ENCODE measurements at places on chromosomes 7 and 10.

DNA sequence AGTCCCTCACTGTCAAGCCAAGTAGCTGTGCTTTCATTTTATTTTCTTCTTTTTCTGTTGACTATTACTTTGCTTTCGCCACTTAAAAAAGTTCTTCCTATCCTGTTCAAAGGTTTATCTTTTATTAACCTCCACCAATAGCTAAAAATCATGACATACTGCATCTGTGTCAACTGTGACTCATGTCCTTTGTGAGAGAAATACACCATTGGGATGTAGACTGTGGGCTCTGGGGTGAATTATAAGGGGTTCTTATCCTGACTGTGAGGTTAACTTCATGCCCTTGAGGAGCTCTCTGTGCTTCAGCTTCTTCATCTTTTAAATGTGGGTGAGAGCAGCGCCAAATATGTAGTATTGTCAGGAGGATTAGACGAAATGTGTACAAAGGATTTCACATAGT lies 71.9 kb upstream of the ANKRD30A start:
- no peak for DNase-seq

DNA sequence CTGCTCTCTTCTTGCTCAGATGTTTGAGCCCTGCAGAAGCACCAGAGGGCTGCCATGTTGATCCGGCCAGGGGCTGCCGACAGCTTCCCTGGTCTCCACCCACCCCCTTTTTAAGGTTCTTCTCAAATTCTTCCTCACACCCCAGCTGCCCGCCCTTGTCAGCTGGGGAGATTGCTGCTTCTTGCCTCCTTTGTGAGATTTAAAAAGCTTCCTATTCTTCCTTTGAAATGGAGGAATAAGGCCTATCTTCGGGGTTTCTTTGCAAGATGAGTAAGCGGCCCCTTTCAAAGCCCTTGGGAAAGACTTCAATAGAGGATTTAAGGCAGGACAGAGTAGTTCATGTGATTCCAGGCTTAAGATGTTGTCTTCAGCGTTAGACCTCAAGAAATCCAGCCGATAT lies 211.9 kb upstream of the SHH start:
- no peak for DNase-seq

DNA sequence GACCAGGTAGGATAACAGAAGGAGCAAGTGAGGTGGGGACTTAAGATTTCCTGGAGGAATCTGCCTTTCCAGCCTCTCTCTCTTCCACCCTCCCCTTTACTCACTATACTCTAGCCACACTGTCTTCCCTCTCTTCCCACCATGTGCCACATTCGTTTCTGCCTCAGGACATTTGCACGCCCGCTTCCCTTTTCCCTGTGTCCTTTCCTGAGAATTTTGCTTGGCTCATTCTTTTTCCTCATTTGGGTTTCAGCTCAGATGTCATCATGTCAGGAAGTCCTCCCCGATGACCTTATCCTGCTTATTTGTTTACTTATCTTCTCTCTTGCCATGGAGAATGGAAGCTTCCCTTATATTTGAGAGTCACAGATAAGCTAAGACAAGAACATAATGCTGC lies 363.8 kb downstream of the PRPF18 start:
- DNase-seq, result no peak

- peak; percentile 18 for DNase-seq
Observed at GRCh38 chr10:97780841-97781617, 9.2 kb upstream of the SFRP5 start.

DNA sequence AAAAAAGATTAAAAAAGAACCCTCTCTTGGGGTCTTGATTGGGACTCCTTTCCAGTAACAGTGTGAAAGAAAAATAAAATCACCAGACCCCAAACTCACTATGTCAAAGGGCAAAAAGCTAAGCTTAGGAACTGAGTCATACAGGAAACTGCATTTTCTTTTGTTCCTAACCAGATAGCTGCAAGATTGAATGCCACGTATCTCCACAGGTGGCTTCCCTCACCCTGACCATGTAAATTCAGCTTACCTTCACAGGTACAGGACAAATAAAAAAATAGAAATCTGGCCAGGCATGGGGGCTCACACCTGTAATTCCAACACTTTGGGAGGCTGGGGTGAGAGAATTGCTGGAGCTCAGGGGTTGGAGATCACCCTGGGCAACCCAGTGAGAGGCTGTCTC lies 32.5 kb upstream of the EIF4H start:
- DNase-seq, result no peak

DNA sequence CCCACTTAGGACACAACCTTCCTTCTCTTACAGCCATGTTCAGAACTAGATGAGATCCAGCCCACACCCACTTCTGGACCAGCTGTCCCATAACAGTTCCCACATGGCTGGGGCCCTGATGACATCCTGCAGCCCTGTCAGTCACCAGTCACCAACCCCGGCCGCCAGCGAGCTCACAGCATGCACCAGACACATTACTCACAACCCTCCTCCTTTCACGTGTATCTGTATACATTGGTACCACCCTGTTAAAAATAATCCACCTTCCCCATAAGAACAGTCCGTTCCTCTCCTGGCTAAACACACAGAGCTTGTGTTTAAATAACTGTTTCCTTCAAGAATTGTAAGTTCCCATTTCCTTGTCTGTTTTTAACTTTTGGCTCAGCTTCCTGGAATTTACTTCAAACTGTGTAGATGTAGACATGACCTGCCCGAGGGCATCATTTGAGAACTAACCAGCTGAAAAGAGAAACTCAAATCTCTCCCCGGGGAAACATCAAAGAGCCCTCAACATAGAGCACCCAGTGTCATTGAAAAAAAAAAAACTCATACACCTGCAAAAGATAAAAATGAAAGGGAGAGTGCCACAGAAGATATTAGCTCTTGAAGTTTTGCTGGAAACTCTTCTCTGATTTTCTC lies 26.0 kb upstream of the PRLHR start:
- peak; percentile 13 for DNase-seq

GRCh38 chr7:112386619-112387018 lies 63.6 kb upstream of the IFRD1 start:
- no peak for DNase-seq

DNA sequence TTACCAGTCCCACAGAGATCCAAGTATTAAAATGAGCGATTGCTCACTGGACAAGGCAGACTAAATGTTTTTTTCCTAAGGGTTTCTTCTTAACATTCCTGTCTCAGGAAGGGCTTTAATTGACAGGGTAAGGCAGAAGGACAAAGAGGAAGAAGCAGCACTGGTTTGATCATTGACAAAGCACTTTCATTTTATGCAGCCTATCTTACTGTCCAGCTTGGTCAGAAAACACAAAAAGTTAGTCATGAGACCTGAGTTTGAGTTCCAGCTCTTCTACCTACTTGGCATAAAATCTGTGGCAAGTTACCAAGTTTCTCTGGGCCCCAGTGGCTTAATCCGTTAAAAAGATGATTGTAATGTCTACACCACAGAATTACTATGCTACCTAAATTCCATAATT lies 458.5 kb downstream of the GFRA1 start:
- no peak for DNase-seq

DNA sequence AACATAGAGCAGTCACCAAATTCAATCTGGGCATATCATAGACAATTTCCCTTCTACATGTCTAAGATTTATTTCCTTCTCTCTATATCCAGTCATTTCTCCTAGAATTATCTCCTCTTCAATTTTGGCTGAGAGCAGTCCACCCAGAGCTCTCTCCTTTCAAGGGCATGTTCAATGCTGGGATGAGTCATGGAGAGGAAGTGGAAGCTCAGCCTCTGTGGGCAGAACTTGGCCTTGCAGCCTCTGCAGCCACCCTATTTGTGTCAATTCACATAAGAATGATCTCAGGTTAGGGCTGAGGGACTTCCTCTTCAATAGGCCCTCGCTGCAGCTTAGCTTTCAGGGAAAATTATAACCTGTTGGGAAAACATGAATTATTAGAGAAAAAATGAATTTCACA lies 560.8 kb downstream of the POM121L12 start:
- no peak for DNase-seq

GRCh38 chr7:108716783-108717182 lies 147.1 kb downstream of the DNAJB9 start:
- no peak for DNase-seq

DNA sequence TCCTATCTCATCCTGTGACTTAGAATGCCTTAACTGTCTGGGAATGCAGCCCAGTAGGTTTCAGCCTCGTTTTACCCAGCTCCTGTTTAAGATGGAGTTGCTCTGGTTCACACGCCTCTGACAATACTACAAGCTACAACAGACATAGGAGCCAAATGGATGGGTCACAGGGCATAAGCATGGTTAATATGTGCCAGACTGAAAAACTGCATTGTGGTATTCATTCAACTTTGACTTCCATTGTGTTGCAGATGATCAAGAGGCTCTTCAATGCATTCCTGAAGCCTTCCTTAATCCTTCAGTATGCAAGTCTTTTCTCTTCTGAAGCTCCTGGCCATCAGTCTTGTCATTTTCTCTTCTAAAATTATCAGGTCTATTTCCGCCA lies 20.3 kb upstream of the RNF32 start:
- no peak for DNase-seq

DNA sequence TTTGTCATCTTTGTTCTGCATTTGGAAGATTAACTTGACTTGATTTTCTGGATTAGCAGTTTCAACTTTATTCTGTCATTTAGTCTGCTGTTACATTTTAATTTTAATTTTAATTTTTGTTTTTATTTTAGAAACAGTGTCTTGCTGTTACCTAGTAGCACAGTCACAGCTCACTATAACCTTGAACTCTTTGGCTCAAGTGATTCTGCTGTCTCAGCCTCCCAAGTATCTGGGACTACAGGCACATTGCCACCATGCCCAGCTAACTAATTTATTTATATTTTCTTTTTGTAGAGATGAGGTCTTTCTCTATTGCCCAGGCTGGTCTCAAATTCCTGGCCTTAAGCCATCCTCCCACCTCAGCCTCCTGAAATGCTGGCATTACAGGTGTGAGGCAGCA lies 35.3 kb downstream of the PALS2 start:
- no peak for DNase-seq

- DNase-seq, result no peak
Observed at GRCh38 chr7:140667476-140667875, 5.3 kb upstream of the ADCK2 start.

- DNase-seq, result no peak
Observed at GRCh38 chr10:99743841-99744240, 11.8 kb downstream of the CUTC start.

DNA sequence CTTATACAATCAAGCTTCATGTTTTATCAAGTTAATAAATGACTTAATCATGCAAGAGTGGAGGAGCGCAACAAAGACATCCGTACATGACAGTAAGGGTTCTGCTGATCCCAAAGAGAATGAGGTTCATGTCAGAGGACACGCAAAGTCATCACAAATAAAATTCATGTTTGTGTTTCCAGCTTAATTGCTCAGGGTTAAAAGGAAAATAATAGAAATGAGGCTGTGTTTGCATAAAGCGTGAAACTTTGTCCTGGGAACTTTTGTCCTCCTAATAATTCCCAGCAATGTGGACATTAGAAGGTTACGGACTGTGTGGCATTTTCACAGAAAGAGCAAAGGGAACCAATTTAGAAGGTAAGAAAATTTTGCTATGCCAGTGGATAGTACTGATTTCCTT lies 237.3 kb downstream of the INHBA start:
- DNase-seq, result no peak

GRCh38 chr7:94738071-94738470 lies 82.1 kb upstream of the SGCE start:
- DNase-seq, result no peak

GRCh38 chr10:53406532-53406931 lies 633.9 kb upstream of the MBL2 start:
- no peak for DNase-seq

DNA sequence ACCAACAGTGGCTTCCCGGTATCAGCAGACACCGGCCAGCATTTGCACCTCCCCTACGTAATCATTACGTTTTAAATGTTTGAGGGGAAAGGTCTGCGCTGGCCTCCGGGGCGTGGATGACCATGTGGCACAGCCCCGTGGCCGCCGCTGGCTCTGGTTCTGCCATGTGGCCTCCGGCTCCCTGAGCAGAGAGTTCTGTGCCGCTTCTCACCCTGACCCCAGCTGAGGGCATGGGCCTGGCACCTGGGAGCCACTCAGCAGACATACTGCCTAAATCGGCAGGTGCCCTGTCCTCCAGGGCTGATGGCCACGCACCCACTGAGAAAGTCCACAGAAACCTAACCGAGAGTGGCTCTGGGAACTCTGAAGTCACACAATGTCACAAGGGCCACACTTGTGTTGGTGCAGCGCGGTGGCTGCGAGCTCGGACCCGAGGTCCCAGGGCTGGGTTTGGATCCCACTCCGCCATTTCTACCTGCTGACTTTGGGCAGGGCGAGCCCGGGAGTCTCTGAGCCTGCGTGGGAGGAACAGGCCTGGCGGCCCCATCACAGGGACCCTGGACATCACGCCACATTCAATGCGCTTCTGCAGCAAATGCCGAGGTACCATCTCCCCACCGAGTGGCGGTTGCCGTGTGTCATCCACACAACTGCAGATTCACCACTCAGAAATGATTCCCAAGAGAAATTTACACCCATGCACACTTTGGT lies 25.3 kb downstream of the CFAP46 start:
- no peak for DNase-seq

DNA sequence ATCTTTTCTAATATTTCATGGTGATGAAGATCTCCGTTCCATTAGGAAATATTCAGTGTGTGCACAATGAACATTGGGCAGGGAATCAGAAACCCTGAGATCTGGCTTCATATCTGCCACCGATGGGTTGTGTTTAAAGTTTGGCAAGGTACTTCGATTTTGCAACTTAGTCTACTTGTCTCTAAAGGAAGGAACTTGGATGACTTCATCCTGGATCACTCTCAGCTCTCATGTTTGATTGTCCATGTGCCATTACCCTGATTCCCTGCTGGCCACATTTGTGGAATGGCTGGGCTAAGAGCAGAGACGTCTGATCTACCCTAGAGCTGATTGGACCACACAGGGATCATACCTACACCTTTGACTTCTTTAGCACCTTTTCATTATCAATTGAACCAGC lies 177.0 kb upstream of the KMT2E start:
- no peak for DNase-seq

- DNase-seq, result no peak
Observed at GRCh38 chr7:145360511-145361100, 524.8 kb upstream of the TPK1 start.

DNA sequence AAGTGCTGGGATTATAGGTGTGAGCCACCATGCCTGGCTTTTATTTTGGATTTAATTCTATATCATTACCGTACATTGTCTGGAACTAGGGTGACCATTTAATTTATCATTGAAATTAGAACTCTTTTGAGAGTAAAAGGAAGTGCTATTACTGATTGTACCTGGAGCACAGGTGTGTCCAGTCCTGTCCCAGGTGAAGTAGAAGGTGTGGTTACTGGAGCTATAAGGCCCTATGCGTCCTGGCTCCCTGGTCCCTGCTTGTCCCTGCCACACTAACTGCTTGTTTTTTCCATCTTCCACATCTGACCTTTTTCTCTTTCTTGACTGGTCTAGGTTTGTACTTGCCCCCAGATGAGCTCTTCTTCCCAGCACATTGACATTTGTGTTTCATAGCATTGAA lies 147.0 kb downstream of the PPP1R9A start:
- DNase-seq, result no peak

DNA sequence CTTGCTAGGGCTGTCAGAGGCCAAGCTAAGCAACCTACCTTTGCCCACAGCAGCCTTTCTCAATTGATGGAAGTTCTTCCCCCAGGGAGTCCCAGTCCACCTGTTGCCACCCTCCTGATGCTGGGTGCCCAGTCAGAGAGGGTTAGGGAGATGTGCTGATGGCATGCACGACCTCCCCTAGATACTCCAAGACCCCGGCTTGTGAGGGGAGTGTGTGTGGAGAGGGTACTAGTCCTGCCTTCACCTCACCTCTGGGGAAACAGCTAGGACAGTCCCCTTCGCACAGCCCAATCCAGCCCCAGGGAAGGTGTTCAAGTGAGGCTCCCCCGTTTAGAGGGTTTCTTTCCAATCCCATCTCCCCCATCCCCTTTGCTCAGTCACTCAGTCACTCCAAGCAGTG lies 1.3 kb upstream of the UNC5B start:
- DNase-seq, result no peak
